ENCODE measurements at places on chromosomes 1 and 21.

DNA sequence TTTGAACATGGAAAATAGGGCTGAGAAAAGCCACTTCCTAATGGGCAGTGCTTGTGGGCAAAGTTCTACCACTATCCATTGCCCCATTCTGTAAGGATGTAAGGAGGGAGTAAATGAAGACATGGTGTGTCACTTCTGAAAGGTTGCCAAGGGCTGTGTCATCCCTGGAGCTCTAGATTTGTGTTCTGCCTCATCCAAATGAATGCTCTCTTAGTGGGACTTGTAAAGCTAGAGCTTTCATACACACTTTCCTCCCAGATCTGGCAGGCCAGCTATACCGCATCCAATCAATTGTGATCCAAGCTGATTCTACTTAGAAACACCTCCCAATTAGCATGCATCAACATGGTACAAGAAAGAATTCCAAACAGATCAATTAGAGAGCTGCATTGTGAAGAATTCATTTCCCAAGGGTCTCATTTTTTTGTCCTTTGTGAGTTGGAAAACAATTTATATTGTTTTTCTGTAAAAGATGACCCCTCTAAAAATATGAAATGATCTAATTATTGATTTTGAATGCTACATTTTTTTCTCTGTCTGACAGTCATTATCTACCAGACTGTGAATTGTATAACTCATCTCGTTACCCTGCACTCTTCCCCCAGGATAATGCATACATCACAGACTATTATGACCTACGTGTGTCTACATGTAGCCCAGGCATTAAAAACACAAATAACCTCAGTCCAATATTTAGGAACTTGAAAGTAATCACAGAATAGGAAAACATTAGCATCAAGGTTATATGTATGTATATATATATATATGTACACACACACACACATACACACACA is 117.1 kb upstream of the DUSP10 start:
- DNase-seq: no peak

DNA sequence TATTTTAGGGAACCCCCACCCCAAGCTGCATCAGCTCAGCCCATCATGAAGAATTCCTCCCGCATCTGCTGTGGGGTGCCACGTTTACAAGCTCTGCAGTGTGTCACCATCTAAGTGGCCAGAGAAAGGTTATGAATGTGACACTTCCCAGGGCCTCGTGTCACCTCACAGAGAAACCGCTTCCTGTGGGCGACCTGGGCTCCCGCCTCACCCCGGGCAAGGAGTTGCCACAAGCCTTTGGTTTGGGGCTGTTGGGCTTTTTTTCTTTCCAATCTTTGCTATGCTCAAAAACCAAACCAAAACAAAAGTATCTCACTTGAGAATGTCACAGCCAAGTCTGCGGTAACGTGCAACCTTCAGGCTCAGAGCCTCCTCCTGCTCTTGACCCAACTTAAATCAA is 82.1 kb upstream of the ARHGEF16 start:
- DNase-seq: no peak

GRCh38 chr1:3219005-3219790 is 150.2 kb downstream of the PRDM16 start:
- no peak for DNase-seq

- DNase-seq: no peak
These were observed 157.6 kb downstream of the VAV3 start for GRCh38 chr1:107807405-107807804.

DNA sequence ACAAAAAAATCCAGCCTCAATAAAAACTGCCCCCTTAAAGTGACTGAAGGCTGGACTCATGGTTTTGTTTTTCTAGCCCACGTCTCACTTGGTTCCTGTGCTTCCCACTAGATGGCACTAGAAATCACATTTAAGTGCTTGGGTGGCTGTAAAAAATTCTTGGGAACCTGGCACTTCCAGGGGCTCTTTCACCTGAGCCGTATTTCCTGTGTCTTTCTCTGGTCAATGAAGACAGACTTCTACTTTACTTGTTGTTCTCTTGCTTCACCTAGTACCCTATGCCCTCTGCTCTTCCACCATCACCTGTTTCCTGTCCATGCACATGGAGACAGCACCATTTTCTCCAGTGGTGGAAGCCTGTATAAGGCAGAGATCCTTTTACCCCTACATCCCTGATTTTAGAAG is 20.0 kb downstream of the METTL13 start:
- no peak for DNase-seq

GRCh38 chr1:77475641-77476040 is 193.8 kb downstream of the AK5 start:
- no peak for DNase-seq

DNA sequence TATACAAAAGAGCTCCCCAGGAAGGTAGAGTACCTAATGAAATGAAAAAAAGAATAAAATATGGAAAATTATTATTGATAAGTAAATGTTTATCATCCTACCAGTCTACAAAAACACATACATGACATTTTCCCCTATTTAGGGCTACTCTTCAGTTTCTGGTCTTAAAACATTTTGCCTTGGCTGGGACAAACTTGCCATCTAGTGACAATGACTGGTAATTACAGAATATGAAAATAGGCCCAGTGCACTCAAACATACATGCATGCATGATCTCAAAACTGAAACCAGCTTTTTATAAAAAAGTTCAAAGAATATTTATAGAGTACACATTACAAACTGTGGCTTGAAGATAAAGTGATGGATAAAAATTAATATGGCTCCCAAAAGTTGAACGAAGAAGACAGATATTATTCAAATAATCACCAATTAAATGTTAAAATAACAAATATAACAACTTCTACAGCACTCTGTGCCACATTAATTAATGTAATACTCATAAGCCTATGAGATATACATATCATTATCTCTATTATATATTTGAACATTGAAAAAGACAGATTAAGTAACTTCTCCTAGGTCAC is 10.5 kb upstream of the RNPC3 start:
- DNase-seq: no peak

DNA sequence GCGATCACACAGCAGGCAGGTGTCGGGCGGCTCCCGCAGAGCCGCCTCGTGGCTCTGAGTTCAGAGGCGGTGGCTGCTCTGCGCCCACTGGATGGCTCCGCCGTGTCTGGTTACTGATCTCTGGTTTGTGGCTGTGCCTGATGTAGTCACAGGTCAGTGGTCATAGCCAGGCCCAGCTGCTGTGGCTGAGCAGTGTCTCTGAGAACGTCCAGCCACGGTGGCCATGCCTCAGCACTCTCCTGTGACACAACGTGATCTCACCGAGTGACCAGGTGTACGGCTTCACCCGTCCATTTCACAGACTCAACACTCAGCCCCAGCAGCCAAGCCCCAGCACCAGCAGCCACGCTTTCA is 61.2 kb downstream of the KCNN3 start:
- no peak for DNase-seq

DNA sequence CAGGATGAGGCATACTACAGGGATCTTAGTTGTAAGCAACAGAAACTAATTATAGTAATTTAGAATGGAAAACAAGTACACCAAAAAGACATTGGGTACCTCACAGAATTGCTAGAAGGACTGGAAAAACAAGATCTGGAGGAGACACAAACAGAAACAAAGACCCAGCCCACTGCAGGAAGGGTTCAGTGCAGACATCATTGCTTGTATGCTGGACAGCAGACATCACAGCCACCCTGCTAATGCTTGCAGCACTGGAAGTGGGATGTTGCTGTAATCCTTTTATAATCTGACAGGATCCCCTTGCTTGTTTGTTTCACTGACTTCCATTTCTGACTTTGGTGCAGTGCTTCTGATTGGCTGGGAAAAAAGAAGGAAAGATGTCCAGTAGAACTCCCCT is 111.4 kb upstream of the ZNF678 start:
- DNase-seq: no peak

DNA sequence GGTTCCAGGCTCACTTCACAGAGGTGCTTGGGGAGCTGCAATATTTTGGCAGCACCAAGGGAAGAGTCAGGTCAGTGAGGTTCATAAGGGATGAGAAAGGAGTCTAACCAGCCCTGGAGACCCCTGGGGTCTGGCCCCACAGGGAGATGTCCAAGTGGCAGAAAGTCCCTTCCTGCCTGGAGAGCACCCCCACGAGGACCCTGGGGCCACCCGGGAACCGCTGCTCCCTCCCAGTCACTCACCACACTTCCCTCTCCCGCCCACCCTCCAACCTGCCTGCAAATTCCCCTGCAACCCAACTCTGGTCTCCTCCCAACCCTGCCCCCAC is 6.5 kb upstream of the ITGB2 start:
- no peak for DNase-seq

DNA sequence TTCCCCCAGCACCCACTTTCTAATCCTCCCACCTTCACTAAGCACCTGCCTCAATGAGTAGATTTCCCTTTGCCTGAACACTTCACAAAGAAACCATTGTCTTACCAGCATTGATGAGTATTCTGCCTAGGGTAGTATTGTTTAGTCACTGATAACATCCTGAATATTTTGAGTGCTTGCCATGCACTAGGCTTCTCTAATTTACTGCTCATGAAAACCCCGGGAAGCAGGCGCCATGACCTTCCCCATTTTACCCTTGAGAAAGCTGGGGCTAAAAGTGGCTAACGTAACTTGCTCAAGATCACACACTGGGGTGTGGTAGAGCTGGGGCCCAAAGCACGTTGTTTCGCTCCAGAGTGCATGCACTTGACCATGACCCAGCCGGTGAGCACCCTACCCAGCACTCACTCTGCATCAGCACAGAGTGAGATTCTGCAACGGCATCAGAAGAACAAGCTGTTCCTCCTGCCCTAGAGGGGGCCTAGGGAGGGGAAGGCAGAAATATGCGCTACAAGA is 10.6 kb upstream of the F3 start:
- no peak for DNase-seq

GRCh38 chr1:56910441-56910985 is 55.3 kb downstream of the C8B start:
- DNase-seq: no peak

DNA sequence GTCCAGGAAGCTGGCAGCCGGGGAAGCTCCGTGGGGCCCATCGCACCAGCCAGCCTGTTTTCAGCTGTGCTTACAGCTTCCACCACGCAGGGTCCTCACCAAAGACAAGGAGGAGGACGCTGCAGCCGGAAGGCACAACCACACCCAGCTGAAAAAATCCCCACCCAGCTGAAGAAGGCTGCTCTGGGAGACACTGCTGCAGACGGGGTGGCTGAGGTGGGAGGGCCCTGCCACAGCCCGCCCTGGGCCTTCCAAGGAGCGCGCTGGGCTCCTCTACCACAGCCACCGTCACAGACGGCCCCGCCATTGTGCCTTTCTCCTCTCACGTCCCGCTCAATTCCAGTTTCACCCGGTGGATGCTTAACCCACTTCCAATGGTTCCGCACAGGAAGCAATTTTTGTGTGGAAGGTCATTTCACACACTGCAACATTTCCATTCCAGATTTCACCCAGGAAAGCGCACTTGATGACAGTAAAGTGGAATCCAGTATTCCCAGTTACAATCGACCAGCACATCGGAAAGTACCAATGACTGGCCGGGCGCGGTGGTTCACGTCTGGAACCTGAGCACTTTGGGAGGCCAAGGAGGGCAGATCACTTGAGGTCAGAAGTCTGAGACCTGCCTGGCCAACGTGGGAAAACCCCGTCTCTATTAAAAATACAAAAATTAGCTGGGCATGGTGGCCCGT is 47.9 kb downstream of the NPHP4 start:
- no peak for DNase-seq

- DNase-seq: no peak
These were observed 133.1 kb downstream of the CAMTA1 start for GRCh38 chr1:6918186-6918924.

GRCh38 chr1:66925558-66925910 is 744 bp downstream of the MIER1 start:
- no peak for DNase-seq

- DNase-seq: no peak
These were observed 5.2 kb upstream of the LIN28A start for GRCh38 chr1:26405281-26405915.

GRCh38 chr1:24169286-24169685 is 17.8 kb downstream of the IFNLR1 start:
- no peak for DNase-seq

- no peak for DNase-seq
These were observed 26.8 kb upstream of the BEND5 start for GRCh38 chr1:48803474-48803873.

- no peak for DNase-seq
These were observed 3.8 kb upstream of the RGSL1 start for GRCh38 chr1:182446033-182446669.

DNA sequence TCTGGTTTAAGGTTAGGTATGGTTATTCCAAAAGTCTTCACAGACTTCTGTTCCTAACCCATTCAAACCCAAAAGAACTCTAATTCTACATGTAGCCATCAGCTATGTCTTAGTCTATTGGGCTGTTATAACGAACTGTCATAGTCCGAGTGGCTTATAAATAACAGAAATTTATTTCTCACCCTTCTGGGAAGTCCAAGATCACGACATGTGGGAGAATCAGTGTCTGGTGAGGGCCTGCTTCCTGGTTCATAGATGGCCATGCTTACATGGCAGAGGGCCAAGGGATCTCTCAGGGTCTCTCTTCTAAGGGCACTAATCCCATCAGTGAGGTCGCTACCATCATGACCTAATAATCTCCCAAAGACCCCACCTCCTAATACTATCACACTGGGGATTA is 103.0 kb upstream of the PPP2R5A start:
- no peak for DNase-seq

GRCh38 chr21:43619856-43620255 is 39.4 kb downstream of the HSF2BP start:
- no peak for DNase-seq

DNA sequence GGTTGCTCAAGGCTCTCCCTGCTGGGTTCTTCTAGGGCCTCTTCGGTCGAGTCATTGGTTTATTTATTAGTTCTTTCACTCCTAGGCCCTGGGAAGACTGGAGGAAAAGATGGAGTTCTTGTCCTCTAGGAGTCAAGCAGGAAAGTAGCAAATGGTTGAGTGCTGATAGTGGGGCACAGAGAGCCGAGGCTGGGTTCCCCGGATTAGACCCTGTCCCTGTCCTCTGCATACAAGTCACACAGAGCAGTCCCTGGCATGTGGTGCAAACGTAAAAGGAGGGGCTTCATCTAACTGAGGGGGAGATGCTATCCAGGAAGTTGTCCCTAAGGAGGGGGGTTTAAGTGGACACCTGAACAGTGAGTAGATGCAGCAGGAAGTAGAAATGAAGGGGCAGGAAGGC is 19.2 kb upstream of the KCNE2 start:
- DNase-seq: no peak

GRCh38 chr1:224726441-224727182 is 110.5 kb downstream of the CNIH3 start:
- DNase-seq: no peak

GRCh38 chr1:215477632-215478031 is 89.5 kb upstream of the KCTD3 start:
- no peak for DNase-seq

DNA sequence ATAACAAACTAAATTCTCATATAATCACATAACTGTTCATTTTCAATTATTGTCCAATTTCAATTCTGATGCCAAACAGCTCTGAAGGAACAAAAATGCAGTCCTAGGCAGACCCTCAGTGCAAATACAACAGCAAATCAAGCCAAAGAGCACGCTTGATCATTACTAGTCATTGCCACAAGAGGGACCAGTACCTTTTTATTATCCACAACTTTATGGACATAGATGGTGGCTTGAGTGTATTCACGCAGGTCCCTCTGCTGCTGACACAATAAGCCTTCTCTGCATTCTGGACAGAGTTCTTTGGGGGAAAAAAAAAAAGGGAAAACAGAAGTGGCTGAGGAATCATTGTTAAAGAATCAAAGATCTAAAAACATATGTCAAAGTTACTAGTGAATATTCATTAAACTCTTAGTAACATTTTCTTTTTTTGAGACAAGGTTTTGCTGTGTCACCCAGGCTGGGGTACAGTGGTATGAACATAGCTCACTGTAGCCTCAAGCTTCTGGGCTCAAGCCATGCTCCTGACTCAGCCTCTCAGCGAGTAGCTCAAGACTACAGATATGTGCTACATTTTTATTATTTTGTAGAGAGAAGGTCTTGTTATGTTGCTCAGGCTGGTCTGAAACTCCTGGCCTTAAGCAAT is 34.3 kb upstream of the RAP1GAP start:
- DNase-seq: no peak

Data from stimulated activated CD8-positive, alpha-beta memory T cell treated with anti-CD3 and anti-CD28 coated beads, Interleukin-7, amount 100 ng/mL, for 1 hour (primary cell).